ENCODE measurements at places on chromosomes 3 and 15.

- DNase-seq: peak; percentile 59
These were observed 2.2 kb downstream of the MAPK6 start for GRCh38 chr15:52021128-52021671.

DNA sequence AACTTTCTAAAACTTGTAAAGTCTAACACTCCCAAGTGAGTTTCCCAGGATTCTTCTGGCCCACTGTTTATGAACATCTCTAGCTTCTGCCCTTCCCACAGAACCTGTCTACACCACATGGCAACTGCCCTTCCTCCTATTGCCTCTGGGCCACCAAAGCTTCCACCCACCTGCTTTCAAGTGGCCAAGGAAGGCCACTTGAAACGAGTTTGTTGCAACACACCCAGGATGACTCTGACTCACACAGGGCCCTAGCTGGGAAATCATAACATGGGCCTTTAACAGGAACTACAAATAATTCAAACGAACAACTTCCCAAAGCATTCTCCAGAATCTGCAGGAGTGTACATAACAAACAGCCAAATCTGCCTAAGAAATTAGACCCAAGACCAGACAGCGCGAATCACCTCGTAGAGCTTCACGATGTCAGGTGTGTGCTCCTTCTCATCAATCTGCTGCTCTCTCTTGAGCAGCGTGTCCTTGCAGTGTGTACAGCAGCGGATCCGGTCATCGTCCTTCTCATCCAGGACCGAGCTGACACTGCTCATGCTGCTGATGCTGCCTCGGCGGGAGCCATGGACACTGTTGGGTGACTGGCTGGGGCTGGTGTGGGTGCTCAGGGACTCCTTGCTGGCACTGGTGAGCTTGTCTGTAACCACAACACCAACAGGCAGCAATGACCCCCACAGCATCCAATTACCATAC lies 16.8 kb downstream of the RBSN start:
- no peak for DNase-seq

DNA sequence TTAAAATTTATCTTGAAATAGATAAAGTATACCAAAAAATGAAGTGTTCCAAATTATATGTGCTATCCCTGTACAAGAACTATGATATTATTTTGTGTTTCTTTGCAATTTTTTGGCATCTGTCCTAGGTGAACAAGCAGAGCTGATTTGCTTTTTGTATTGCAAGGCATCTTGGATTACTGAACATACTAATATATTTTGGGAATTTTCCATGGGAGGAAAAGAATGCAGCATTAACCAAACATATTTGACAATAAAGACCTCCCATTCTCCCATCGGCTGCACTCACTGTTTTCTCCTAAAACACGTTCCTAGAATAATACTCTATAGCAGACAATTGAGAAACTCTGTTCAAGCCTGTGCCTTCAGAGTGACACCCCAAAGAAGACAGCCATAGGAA lies 265.1 kb upstream of the ALCAM start:
- DNase-seq: no peak

- DNase-seq: peak; percentile 29
These were observed 50.4 kb downstream of the CCR4 start for GRCh38 chr3:33001889-33002288.

GRCh38 chr3:8638994-8639658 lies 5.5 kb downstream of the SSUH2 start:
- no peak for DNase-seq

- DNase-seq: no peak
These were observed 25.6 kb downstream of the SEC11A start for GRCh38 chr15:84690342-84690741.

DNA sequence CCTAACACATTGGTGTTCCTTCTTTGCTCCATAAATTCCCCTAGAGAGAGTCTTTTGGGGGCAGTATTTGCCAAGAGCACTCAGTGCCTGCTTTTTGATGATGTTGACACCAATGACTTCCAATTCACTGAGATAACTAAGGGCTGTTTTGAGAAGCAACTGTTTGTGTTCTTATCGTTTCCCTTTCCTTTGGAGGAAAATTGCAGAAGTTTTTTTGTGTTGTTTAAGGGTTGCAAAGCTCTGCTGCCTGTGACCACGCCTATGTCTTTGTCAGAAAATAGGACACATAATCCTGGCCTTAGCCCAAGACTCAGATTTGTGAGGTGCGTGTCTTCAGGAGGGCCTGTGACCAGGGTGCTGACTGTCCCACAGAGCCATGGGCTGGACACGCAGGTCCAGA lies 99.6 kb downstream of the FAM43A start:
- no peak for DNase-seq

GRCh38 chr3:133797396-133798105 lies 8.1 kb upstream of the SRPRB start:
- no peak for DNase-seq

DNA sequence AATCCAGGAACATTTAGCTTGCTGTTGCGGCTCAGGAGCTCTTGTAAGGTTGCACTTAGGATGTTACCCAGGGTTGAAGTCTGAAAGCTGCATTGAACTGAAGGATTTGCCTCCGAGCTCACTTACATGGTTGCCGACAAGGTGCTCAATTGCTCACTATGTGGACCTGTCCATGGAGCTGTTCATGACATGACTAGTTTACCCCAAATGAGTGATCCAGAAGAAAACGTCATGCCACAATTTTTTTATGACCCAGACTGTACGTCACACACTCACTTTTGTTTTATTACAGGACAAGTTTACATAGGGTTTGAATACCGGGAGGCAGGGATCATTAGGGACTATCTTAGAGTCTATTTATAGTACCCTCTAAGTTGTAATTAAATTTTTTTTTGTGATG lies 21.0 kb upstream of the CLDN11 start:
- DNase-seq: no peak

- DNase-seq: no peak
These were observed 120.2 kb downstream of the EPHA3 start for GRCh38 chr3:89227634-89228033.

GRCh38 chr15:98506711-98507110 lies 141.6 kb upstream of the IGF1R start:
- DNase-seq: no peak

Measured in activated T-cell treated with anti-CD3 and anti-CD28 coated beads, Interleukin-2, amount 50 U/mL, for 48 hours (primary cell).